ENCODE measurements at places on chromosomes 2 and 18.

GRCh38 chr2:52710810-52711618 is 1056.6 kb upstream of the CHAC2 start:
- no peak for DNase-seq

DNA sequence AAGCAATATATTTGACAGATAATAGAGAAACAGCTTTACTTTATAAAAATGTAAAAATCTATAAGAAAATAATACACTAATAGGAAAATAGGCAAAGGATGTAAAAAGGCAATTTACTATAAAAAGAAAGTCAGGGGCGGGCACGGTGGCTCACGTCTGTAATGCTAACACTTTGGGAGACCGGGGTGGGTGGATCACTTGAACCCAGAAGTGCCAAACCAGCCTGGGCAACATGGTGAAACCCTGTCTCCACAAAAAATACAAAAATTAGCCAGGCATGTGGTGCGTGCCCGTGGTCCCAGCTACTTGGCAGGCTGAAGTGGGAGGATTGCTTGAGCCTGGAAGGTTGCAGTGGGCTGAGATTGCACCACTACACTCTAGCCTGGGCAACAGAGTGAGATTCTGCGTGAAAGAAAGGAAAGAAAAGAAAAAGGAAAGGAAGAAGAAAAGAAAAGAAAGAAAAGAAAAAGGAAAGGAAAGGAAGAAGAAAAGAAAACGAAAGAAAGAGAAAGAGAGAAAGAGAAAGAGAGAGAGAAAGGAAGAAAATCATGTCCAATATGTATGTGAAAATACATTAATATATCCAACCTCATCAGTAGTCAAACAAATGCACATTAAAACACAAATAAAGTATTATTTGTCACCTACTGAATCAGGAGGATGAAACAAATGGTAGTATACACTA is 65.1 kb downstream of the ADD2 start:
- DNase-seq: no peak

- no peak for DNase-seq
These were observed 2.5 kb downstream of the SESTD1 start for GRCh38 chr2:179262077-179262660.

DNA sequence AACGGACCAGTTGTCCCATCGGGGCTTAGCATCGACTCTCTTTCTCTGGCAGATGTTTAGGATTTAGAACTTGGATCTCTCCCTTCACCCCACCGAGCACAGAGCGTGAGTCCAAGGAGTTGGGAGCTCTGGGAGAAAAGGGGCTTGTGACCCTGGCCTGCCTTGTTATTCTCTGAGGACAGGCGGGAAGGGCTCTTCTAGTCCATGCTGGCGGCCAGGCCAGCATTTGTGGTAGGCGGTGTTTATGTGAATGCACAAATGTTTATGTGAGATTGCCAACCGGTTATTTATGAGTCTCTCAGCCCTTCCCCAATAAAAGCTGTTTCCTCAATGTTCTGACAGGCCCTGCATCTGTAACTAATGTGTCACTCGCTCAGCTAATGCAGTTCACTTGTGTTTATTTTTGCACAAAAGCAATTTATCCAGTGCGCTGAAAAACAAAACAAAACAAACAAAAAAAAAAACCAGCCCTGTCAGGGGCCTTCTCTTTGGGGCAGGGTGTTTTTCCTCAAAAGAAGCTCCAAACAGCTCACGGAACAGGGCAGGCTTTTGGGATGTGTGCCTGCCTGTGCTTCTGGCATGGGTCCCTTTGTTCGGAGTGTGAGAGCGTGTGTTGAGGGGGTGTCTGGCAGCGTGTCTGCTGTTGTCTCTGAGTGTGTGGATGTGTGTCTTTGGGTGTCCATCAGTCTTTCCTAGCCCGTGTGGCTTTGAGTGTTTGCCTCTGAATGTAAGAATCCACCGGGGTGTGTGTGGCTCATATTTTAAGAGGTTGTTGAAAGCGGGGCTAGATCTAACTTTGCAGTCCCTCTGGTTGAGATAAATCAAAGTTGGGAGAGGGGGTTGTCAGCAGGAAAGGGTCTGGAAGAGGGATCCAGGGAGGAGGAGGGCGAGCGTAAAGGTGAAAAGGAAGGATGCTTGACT is 52.8 kb upstream of the HAAO start:
- DNase-seq: no peak

DNA sequence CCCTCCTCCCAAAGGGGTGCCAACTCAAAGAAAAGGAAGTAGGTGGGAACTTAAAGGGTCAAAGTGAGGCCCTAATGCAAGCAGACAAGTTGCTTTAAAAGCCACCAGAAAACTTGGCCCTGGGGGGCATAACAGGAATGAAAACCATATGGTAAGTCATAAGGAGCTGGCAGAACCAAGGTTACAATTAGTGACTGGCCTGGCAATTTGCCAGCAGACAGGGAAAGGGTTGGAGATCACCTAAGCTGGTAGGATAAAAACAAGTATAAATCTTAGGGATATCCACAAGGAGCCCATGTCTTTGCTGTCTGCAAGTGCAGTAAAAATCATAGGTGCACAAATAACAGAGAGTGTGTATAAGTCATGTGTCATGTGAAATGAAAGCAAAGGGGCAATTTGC is 256.7 kb upstream of the LRRTM4 start:
- DNase-seq: no peak

- DNase-seq: no peak
These were observed 3.3 kb downstream of the INPP5D start for GRCh38 chr2:233063269-233063975.

- DNase-seq: no peak
These were observed 715.2 kb downstream of the CCDC85A start for GRCh38 chr2:56898986-56899385.

- DNase-seq: no peak
These were observed 573 bp downstream of the PAIP2B start for GRCh38 chr2:71226096-71226964.

- DNase-seq: no peak
These were observed 30.3 kb upstream of the NARS1 start for GRCh38 chr18:57651914-57652313.

DNA sequence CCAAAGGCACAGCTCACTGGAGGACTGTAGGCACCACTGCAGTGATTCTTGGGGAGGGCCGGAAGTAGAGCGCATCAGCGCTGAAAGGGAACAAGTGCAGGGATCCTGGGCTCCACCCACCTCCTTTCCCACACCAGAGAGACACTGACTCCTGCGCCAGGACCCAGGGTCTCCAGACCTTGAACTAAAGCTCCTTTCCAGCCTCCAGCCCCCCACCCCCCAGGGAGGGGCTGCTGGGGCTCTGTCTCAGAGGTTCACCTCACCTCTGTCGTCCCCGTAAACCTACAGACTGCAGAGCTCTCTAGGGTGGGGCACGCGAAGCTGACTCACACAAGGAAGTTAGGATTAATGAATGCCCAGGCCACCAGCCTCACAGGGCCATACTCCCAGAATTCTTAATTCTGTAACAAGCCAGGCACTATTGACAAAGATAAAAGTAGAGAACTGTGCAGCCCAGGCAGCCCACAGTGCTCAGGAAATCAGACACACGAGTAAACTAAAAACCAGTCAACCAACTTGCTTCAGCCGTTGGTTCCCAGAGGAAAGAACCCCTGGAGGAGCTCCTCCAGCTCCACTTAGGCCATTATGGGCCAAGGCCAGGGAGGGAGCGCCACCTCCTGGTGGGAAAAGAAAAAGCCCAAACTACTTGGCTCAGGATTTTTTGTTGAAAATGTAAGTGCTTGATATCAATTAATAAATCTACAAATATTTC is 45.1 kb upstream of the ACAA2 start:
- peak; percentile 7 for DNase-seq

GRCh38 chr2:99153921-99154604 is 679 bp downstream of the TSGA10 start:
- no peak for DNase-seq

GRCh38 chr2:138202762-138203161 is 238.5 kb downstream of the HNMT start:
- no peak for DNase-seq

- no peak for DNase-seq
These were observed 84.1 kb upstream of the RASGRP3 start for GRCh38 chr2:33392366-33392765.

- no peak for DNase-seq
These were observed 256.0 kb downstream of the CDH20 start for GRCh38 chr18:61589053-61589723.

DNA sequence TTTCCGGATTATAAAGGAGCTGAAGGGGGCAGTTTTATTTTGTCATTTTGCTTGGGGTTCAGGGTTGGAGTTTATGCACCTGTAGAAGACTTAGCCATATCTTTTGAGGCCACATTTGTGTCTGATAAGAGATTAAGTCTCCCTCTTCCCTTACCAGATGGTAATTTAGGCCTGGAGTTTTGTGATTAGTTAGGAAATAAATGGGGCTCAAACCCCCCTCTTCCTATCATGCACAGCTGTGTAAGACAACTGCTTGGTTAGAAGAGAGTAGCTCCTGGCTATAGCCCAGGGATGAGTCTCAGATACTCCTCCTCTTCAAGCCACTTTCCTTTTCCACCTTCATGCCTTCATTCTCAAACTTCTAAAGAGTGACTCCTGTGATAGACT is 802 bp upstream of the SAP130 start:
- DNase-seq: no peak

GRCh38 chr18:59272221-59272888 is 899 bp downstream of the RAX start:
- no peak for DNase-seq

- no peak for DNase-seq
These were observed 140.3 kb upstream of the RASGRP3 start for GRCh38 chr2:33336036-33336625.

GRCh38 chr2:105085525-105085924 is 47.7 kb downstream of the MRPS9 start:
- no peak for DNase-seq

DNA sequence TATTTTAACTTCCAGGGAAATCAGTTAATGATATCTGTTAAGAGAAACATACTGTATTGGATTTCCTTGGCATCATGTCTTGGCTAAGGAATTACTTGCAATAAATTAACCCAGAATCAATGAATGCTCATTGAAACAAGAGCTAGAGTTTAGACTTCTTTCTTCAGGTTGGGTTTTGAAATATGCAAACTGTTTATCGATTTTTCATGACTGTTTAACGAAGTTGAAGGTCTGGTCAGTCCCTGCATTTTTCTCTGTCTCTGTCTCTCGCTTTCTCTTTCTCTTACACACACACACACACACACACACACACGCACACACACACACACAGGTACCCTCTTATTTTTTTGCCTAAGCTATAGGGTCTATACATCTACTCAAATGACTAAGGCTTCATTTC is 981.0 kb downstream of the SUCLG1 start:
- no peak for DNase-seq

DNA sequence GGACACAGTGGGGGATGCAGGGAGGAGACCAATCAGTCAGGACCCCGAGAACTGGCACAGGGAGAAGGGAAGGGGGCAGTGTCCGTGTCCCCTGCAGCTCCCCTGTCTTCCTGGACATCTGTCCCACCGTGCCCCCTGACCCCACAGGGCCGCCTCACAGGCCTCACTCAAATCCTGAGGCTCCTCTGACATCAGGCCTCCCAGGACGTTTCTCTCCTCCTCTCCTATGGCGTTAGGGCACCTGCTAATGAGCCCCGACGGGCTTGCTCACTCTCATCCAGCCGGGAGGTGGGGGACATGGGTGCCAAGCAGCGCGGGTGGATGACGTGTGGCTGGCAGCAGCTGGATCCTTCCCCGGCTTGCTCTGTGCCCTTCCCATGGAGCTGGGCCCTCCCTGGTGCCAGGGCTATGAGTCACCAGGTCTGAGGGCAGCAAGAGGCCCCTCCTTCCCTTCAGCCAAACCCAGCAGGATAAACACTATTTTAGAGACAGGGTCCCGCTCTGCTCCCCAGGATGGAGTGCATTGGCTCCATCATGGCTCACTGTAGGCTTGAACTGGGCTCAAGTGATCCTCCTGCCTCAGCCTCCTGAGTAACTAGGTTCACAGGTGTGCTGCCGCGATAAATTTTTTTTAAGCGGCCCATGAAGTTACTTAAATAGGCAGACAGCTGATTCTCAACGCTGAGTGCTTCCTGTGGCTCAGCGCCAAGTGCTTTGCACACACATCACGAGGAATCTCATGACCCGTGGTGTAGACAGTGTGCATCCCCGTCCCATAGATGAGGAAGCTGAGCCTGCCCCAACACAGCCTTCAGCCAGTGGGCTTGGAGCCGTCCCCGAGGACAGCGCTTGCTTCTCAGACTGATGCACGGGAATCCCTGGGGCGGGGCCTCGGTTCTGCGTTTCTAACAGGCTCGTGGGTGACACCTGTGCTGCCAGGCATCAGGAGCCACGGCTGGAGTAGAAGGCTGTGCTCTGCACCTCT is 64.5 kb upstream of the HDAC4 start:
- DNase-seq: no peak

DNA sequence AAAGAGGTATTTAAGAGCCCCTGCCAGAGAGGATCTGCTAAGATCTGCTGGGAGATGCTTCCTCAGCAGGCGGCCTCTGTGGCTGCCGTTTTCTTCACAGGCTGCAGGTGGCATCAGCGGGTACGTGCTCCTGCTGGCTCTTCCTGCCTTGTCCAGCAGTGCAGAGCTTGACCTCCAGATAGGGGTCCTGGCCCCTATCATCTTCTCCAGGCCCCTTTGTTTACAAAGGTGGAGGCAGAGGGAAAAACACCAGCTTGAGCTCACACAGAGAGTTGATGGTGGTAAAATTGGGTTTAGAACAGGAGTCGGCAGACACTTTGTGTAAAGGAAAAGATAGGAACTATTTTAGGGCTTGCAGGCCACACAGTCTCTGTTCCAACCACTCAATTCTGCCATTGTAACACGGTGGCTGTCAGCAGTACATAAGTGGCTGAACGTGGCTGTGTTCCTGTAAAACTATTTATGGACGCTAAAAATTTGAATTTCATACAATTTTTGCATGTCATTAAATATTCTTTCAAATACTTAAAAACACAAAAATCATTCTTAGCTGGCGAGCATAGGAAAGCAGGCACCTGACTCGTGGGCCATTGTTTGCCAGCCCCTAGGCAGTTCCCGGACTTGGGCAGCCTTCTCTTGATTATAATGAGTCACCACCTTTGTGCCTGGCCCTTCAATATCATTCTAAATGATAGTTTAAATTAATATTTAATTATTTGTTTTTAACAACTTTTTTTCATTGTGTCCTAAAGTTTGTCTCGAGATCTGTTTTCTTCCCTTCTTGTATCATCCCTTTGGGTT is 98.2 kb upstream of the B3GNT7 start:
- DNase-seq: no peak

DNA sequence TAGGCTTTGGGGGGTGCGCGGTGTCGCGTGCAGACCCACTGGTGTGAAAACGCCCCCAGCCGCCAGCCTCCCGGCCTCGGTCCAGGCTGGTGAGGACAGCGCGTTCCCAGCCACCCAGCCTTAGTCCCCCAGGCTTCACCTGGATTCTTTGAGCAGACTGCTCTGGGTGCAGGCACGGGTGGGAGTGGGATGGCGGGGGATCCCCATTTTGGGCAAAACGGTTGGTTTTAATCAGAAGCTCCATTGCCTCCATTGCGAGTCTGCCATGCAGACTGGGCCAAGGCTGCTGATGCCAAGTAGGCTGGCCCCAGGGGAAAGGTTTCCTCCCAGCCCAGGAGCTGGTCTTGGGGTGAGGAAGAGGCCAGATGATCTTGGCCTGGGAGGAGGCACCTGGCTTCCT is 445 bp downstream of the MLPH start:
- DNase-seq: no peak

- DNase-seq: no peak
These were observed 698.1 kb upstream of the CDH2 start for GRCh38 chr18:28875059-28875458.

GRCh38 chr2:180474716-180475115 is 467.6 kb upstream of the CWC22 start:
- DNase-seq: no peak

All from stimulated activated CD4-positive, alpha-beta T cell treated with anti-CD3 and anti-CD28 coated beads, TNF-alpha, amount 100 ng/mL, for 1 hour (primary cell).